ENCODE measurements at places on chromosomes 4 and X.

GRCh38 chr4:1751919-1752283 lies 30.6 kb downstream of the TACC3 start:
- no peak for DNase-seq

DNA sequence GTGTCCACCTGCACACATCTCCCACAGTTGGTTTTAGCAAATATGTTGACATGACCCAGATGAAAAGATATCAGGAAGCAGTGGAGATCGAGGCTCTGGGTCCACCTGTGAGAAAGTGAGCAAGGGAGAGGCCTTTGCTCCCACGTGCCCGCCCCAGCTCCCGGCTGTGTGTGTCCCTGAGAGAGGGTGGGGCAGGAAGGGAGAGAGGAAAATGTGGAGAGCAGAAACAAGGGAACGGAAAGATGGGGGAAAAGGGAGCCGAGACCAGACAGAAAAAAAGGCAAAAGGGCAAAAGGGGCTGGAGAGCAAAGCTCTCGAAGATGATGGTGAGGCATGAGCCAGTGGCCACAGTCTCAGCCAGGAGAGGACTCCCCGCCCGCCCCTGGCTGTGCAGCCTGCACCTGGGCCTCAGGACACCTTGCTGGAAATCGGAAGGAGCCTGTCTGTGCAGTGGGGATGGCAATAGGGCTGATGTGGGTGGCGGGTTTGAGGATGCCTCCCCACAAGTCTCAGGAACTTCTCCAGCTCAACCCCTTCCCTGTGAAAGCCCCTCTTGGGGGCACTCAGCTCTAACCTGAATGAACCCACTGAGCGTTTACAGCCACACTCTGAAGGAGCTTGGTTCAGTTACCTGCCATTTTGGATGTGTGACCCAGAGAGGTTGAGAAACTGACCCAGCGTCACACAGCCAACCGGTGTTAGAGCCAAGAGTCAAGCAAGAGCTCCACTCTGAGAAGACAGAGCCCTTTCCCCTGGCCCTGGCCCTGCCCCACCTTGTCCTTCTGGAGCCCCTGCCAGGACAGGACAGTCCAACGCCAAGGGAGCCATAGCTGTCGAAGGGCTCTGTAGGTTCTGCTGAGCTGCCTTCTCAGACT lies 20.3 kb upstream of the MSX1 start:
- no peak for DNase-seq

- DNase-seq: peak; percentile 68
These were observed 30.6 kb upstream of the PLAC1 start for GRCh38 chrX:134688839-134689238.

- DNase-seq: no peak
These were observed 28.3 kb upstream of the MSANTD1 start for GRCh38 chr4:3220476-3221183.

GRCh38 chr4:180493299-180493698 lies 1749.9 kb upstream of the TENM3 start:
- DNase-seq: no peak

- no peak for DNase-seq
These were observed 90.3 kb upstream of the TMEM150C start for GRCh38 chr4:82652062-82652461.

GRCh38 chrX:118239913-118240698 lies 105.8 kb upstream of the WDR44 start:
- DNase-seq: no peak

- DNase-seq: no peak
These were observed 1196.3 kb downstream of the RAPGEF2 start for GRCh38 chr4:160299177-160299576.

DNA sequence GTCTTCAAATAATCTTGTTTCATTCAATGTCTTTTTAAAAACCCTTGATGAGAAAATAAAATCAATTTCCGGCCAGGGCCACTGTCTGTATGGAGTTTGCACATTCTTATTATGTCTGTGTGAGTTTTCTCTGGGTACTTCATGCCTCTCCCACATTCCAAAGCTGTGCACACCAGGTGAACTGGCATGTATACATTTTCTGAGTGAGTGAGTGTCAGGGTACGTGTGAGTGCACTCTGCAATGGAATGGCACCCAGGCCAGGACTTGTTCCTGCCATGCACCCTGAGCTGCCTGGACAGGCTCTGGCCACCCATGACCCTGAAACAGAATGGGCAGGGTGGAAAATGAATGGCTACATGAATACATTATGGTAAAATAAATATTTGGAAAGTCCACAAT lies 61.3 kb downstream of the UBE2NL start:
- DNase-seq: no peak

GRCh38 chr4:118798658-118799057 lies 37.3 kb downstream of the SEC24D start:
- DNase-seq: no peak

- peak; percentile 92 for DNase-seq
These were observed 245.9 kb downstream of the HS3ST1 start for GRCh38 chr4:11182586-11183355.

- no peak for DNase-seq
These were observed 18.5 kb downstream of the TLR10 start for GRCh38 chr4:38764277-38764676.

DNA sequence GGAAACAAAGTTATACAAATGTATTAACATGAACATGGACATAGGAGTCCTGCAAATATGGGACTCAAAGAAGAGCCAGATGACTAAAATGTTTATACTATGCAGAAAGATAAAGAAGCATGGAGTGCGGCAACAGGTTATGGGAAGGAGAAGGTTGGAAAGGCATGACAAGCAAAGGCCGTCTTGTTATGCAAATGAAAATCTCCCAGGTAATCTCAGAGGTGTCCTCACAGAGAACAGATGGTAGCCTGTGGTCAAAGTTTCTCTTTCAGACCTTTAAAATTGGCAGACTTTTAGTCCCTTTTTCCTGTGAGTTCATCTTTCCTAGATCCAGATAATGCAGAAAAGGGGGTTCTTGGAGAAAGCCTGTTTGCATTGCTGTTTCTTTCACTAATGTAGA lies 116.4 kb upstream of the BEND4 start:
- DNase-seq: no peak

GRCh38 chrX:48936429-48937053 lies 17.7 kb upstream of the PIM2 start:
- no peak for DNase-seq

- no peak for DNase-seq
These were observed 228.7 kb upstream of the SPRY1 start for GRCh38 chr4:123167931-123168330.

DNA sequence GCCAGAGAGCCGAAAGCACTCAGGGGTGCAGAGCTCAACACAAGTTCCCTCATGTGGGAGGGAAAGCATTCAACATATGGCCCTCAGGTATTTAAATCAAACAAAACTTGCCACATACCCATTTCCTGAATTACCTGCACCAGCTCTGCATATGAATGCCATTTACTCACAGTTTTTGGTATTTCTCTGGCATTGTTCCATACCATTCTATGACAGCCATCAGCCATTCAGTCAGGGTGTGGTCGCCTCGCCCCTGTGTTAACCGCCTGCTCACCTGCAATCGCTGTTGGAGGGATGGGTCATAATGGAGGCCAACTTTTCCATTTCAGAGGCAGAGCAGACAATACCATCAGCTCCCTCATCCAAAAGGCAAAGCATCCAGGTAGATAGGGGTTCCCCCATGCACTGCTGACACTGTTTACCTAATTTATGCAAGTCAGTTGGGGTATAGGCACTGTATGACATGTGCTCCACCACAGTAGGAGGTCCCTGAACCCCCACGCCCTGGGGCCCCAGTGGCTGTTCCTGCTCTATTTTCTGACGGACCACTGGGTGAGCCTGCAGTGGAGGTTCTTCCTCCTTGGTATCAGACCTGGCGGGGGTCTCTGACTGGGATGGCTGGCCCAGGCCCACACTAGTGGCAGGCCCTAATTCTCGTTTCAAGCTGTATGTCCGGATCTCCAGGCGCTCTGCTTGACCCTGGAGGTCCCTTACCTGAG lies 227.1 kb downstream of the ADGRL3 start:
- no peak for DNase-seq

GRCh38 chrX:150621652-150622051 lies 53.2 kb downstream of the MTM1 start:
- DNase-seq: no peak

GRCh38 chr4:162841753-162842152 lies 324.9 kb downstream of the NAF1 start:
- DNase-seq: no peak

DNA sequence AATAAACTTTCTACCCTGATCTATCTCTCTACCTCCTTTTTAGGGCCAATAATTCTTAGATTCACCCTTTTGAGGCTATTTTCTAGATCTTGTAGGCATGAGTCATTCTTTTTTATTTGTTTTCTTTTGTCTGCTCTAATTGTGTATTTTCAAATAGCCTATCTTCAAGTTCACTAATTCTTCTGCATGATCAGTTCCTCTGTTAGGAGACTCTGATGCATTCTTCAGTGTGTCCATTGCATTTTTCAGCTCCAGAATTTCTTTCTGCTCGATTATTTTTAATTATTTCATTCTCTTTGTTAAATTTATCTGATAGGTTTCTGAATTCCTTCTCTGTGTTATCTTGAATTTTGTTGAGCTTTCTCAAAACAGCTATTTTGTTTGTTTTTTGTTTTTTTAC lies 11.3 kb downstream of the CXorf58 start:
- no peak for DNase-seq

DNA sequence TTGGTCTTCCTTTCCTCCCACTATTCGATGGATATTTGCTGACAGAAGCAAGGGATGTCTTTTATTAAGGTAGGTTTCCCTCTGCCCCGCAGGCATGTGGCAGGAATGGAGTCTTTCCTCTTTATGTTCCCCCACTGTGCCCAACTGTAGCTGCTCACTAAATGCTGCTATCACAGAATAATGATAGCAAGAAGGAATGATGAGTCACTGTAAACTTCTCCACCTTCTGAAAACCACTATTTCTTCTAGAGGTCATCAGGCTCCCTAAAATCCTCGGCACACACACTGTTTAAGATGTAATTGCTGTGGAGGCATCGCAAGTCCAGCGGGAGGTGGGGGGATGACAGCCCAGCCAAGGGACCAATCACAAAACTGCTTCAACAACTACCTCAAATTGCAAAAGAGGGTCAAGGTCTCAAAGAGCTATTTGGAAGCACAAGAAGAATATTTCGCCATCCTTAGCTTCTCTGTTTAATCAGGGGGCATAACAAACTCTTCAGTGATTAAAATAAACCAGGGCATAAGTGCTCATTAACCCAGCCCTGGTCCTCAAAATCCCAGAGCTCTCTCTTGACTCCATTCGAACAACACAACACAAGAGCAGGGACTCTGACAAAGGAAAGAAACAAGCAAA lies 13.9 kb downstream of the QDPR start:
- no peak for DNase-seq

- no peak for DNase-seq
These were observed 42.4 kb downstream of the ATOH1 start for GRCh38 chr4:93870876-93871458.

DNA sequence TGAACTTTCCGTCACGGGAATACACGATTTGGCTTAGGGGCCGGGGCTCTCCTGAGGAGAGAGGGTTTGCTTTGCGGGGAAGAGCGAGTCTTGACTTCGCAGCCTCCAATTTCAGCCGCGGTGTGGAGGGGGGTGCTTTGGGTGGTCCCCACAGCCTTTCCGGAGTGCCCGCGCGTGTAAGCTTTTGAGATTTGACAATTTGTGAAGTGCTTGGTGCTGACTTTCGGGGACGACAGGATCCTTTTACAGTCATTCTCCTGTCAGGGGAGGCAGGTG lies 355 bp downstream of the SCML1 start:
- DNase-seq: no peak

DNA sequence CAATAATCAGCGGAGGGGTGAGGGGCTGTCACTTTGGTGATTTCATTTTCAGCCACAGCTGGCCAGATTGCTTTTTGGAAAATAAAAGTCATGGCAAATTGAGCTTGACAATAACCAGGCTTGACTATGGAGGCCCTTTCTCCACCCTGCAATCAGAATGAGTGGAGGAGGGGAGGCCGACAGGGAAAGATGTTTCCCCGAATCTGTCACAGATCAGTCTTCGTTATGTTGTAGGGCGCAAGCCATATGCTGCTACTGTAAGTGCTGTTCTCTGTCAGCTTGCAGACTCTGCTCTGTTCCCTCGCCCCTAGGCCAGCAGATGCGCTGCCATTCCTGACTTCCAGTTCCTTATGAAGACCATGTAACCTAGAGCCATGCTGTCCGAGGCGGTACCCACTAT lies 114.1 kb downstream of the MGST2 start:
- DNase-seq: no peak

DNA sequence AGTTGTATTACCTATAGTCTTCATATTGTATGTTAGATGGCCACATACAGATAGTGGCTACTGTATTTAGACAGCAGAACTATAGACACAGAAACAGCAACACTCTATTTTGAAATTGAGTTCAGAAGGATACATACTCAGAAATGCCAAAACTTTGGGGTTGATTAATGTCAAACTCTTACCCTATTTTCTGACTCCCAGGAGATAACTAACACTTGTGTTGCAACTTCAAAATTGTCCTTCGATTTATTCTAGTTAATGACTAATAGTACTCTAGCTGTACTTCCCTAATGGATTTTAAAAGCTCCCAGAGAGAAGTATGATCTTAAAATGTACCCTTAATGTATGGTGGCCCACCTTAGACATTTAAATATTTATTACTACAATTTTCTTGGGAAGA lies 229.9 kb upstream of the UGT8 start:
- no peak for DNase-seq

DNA sequence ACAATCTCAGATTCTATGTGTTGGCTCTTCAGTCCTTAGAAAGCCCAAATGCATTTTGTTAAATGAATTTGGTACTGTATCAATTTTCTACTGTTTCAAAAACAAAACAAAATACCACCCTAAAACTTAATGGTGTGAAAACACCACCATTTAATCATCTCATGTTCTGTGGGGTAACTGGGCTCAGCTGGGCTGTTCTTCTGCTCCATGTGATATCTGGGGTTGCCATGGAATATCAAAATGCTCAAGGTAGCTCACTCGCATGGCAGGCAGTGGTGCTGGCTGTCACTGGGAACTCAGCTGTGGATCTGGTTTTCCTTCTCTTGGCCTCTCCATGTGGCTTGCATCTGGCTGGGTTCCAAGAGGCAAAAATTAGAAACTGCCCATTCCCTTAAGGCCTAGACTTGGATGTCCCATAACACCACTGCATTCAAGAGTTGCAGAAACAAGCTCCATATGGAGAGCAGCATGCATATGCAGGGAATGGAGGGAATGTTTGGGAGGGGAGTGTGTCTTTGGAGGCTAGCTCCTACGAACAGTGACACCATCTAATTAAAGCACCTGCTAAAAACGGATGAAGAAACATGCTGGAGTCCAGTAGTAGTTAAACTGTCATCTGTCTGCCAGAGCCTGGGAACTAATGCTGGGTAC lies 279.2 kb downstream of the STK32B start:
- DNase-seq: no peak

DNA sequence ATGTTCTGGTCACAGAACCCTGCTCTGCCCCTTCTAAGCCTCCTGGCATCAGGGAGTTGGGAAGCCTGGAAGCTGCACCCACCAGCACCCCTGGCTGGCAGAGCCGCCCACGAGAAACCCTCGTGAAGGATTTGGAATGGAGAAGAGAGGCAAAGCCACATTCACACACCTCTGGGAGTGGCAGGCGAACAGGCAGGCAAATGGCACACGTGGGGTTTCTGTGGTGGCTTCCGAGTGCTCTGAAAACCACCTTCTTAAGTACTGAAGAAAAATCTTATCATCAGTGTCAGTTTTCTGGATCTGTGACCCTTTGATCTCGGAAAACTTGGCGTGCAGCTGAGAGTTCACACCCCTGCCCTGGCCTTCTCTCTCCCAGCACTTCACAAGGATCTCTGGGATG lies 442.2 kb upstream of the FRG1 start:
- no peak for DNase-seq

- peak; percentile 23 for DNase-seq
These were observed at the start of gene KDR for GRCh38 chr4:55125087-55125721. Gene KDR, minus strand, starts transcription at chr4:55125595. Its CDS starts 302 bp downstream, at chr4:55125293.

- DNase-seq: peak; percentile 57
These were observed 69.6 kb downstream of the HOPX start for GRCh38 chr4:56611501-56611900.

- peak; percentile 32 for DNase-seq
These were observed 132.6 kb upstream of the FAM9B start for GRCh38 chrX:9166584-9166944.
